ENCODE measurements at places on chromosomes 1 and 21.

GRCh38 chr1:60044881-60045280 lies 28.7 kb downstream of the C1orf87 start:
- no peak for DNase-seq

DNA sequence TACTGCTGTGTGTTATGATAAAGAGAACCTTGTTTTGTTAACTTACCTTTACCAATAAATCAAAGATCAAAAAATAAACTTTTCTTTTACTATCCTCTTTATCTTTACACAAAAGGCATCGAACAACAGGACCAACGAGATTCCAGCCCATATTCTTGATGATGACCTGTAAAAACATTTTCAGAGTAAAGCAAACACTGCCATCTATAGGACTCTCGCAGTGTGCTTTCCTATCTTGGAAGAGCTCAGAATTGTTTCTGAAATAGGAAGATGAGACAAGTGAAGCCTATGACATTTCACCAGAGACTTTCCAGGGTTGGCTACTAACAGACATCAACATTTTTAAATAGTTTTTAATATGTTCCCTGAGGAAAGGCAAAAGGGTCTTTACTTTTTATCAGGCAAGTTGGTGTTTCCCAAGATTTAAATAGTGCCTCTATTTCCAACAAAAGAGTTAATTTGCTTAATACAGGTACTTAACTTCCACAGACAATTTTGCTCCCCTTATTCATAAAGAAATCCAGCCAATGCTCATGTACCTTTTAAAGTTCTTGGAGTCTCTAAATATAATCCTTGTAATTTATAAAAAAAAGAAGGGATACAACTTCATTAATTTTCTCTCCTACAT lies 7.3 kb downstream of the GLMN start:
- DNase-seq = no peak

DNA sequence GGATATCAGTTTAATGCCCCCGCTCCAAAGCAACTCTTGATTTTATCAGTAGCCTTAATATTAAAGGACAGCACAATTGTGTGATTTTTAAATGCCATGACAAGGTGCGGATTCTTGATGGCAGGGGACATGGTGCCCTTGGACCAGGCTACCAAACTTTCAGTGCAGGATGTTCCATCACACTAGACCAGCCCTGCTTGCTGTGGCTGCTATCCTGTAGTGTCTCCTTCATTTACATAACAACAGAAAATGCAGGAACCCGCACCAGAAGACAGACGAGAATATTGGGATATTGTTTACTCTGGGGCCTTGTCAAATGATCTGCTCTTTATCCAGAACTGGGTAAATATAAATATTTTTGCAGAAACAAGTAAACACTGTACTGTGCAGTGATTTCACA lies 229.3 kb upstream of the PKN2 start:
- no peak for DNase-seq

DNA sequence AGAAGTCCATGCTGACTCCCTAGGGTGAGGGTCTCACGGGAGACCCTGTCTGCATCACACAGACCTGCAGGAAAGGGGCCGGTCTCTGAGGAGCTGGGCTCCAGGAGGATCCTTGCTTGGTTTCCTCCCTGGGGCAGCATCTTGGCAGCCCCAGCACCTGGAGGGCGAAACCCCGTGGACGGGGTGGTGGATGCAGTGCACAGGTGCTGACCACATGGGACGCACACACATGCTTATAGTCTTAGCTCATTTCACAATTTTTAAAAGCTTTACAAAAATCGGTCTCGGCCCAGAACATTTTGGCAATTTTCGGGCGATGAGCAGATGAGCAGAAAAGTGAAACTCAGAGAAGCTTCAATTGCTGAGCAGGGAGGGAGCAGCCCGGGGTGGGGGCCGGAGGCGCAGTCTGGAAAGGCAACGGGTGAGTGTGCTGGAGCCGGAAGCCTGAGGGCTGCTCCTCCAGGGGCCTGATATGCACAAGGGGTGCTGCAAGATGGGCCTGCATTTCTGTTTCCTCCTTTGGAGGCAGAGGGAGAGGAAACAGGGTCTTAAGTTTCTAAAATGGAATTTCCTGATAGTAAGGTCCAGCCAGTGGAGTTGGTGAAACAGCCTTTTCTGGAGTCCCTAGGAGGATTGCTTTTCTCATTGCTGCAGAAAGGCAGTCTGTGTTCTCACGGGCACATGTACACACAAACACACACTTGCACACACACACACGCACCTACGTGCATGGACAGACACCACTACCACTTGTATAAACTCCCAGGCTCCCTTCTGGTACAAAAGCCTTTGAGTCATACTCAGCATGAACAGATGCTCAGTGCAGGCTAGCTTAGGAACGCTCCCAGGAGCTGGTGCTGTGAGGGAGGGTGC lies 60.6 kb downstream of the SCCPDH start:
- DNase-seq = peak; percentile 29

DNA sequence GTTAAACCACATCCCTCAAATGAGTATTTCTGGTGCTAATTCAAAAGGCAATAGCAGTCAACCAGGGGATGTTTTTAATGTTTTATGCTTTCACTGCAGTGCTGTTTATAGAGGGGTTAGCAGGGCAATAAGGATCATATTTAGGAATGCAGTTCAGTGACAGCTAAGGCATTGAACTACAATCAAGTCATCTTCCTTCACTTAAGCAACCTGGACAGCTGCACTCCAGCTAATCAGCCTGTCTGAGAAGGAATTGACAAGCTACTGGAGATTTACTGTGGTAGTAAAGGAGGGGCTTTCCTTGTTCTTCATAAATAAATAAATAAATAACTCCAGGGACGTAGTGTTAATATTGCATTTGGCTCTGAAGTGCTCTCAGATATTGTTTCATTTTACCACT lies 93.9 kb downstream of the DAB1 start:
- DNase-seq = no peak

- no peak for DNase-seq
Measured at GRCh38 chr21:33977017-33977720, 61.6 kb upstream of the ATP5PO start.

DNA sequence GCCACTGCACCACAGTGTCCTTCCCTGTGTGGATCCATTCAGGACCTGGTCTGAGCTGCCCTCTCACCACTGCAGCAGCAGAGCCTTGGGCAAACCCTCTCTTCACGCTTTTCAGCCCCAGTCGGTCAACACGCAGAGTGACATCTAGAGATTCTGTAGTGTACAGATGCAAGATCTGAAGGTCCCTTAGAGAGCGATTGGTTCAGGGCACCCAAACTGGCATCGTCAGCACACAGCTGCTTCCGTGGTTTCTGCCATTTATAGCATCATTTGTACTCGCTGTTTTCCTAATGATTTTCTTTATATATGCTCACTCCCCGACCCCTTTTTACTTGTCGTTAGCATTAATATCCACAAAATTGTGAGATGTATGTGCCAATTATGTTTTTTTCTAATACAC lies 1.5 kb upstream of the ASCL5 start:
- no peak for DNase-seq

GRCh38 chr1:110752941-110753725 lies 78.4 kb upstream of the KCNA3 start:
- DNase-seq = no peak

- DNase-seq = no peak
Measured at GRCh38 chr1:193438312-193438711, 251.9 kb upstream of the B3GALT2 start.

GRCh38 chr1:171581766-171582165 lies 40.3 kb upstream of the MYOCOS start:
- DNase-seq = no peak

- no peak for DNase-seq
Measured at GRCh38 chr1:1313500-1314236, 5.3 kb downstream of the PUSL1 start.

GRCh38 chr1:112304612-112305011 lies 91.4 kb upstream of the CTTNBP2NL start:
- no peak for DNase-seq

DNA sequence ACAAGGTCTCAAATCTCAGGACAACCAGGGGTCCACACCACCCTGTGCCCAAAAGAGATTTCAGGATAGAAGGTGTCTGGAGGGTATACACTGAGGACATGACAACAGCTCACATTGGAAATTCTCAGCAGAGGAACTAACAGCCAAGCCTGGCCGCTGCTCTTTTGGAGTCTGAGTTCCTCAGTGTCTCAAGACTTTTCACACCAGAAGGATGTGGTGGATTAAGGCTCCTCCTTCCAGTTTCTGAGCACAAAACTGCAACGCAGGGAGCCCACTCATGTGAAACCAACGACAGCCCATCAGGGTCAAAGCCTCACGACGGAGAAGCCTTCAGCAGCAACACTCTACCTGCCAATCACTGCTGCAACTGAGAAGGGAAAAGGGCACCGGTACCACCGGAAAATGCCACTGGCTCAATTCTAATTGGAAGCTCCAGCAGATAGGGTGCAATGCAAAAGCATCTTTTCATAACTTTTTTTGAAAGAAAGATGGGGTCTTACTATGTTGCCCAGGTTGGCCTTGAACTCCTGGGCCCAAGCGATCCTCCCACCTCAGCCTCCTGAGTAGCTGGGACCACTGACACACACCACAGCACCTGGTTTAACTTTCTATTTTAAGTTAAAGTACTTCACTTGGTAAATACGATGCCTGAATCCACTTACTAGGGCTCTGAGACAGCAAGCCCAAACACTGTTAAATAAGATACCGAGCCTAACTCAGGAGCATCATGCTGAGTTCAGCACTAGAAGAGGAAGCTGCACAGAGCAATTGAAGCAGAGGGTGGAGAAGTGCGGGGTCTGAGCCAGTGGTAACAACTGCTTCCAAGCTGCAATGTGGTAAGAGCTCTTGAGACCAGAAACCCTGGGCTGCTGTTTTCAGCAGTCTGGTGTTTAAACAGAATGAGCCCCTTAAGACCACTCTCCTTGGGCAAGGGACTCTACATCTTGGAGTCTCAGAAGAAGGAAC lies 7.8 kb downstream of the CAPZB start:
- no peak for DNase-seq

- no peak for DNase-seq
Measured at GRCh38 chr1:161688946-161689345, 18.1 kb upstream of the FCRLA start.

DNA sequence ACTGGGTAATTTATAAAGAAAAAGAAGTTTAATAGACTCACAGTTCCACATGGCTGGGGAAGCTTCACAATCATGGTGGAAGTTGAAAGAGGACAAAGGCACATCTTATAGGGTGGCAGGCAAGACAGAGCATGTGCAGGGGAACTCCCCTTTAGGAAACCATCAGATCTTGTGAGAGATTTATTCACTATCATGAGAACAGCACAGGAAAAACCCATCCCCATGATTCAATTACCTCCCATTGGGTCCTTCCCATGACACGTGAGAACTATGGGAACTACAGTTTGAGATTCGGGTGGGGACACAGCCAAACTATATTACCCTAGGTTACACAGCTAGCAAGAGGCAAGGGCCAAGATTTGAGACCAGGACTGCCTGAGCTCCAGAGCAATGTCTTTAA lies 30.4 kb upstream of the SOX13 start:
- no peak for DNase-seq

- no peak for DNase-seq
Measured at GRCh38 chr1:57489358-57490036, 65.6 kb upstream of the DAB1 start.

DNA sequence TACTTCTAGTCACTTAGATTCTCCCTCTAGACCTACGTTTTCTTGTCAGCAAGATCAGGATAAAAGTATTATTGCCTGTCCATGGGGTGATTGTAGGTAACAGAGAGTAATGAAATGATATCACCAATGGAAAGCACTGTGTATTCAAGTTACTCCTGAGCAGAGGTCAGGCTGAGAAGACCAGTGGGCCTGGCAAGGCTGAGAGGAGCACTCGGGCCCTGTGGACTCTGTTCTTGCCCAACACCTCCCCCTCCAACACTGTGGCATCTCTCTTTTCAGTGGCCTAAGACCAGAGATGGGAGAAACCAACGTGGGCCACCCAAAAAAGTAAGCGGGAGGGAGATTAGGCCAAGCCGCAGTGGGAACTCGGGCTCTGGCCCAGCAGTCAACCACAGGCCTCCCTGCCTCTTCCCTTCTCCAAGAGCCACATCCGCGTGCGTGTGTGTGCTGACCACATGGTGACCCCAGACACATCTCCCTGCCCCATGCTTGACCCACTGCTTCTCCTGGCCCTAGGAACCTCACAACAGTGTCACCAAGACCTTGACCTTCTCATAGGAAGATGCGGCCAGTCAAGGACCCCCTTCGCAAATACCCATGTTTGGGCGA lies 12.3 kb downstream of the RORC start:
- no peak for DNase-seq

GRCh38 chr1:36224537-36225282 lies 467 bp downstream of the THRAP3 start:
- peak; percentile 80 for DNase-seq

GRCh38 chr1:234656944-234657654 lies 47.1 kb upstream of the IRF2BP2 start:
- no peak for DNase-seq

- DNase-seq = no peak
Measured at GRCh38 chr1:12150456-12151200, 16.2 kb upstream of the TNFRSF1B start.

DNA sequence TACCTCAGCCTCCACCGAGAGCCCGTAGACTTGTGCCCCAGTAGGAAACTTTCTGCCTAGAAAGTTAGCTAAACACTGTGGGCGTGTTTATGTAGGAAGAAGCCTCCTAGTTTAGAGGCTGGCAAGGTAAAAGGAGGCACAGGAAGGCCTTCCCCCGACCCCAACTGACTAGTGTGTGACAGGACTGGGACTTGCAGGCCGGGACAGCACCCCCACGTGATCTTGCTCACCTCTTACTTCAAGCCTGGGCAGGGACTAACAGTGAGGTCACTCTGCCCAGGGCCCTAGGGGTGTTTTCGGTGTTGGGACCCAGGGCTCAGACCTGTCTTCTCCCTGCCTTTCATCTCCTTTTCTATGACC lies 392 bp upstream of the TAGLN2 start:
- no peak for DNase-seq

DNA sequence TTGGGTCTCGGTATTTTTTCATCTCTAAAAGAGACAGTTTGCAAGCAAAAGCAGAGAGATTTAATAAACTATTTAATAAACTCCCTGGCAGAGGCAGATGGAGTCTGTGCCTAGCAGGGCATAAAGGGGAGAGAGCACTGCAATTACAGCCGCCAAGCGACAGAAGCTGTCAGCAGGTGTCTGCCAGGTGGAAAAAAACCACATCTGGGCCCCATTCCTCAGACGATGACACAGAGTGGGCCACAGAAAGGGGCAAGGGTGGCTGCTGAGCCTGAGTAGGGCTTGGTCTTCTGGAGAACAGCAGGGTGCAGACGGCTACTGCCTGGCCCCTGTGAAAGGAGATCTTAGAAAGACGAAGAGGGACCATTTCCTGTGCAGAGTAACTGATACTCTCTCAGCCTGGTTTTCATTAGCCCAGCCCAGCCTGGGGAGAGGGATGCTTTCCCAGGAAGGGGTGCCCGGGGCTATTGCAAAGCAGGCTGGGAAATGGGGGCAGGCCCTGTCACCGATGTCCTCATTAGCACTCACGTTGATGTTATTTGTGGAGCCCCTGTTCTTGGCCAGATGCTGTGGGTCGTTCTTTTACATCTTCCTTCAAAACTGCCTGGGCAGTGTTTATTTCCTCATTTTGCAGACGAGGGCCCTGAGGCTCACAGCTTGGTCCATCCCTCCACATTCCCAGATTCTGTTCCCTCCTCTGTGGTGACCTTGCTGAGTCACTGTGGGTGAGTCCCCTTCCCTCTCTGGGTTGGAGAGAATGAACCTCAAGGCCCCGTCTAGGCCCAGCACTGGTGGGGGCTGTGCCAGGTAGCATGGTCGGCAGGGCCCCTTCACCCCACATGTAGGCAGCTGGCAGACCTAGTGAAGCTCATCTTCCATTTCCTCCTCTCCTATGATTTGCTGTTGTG lies 472.7 kb downstream of the PTPRU start:
- no peak for DNase-seq

Data from tibial nerve (tissue), 4 donors.